Suppressor macrophage treated with lipopolysaccharide for 1 hour (primary cell): ENCODE measurements at places on chromosomes 16 and 17.

DNA sequence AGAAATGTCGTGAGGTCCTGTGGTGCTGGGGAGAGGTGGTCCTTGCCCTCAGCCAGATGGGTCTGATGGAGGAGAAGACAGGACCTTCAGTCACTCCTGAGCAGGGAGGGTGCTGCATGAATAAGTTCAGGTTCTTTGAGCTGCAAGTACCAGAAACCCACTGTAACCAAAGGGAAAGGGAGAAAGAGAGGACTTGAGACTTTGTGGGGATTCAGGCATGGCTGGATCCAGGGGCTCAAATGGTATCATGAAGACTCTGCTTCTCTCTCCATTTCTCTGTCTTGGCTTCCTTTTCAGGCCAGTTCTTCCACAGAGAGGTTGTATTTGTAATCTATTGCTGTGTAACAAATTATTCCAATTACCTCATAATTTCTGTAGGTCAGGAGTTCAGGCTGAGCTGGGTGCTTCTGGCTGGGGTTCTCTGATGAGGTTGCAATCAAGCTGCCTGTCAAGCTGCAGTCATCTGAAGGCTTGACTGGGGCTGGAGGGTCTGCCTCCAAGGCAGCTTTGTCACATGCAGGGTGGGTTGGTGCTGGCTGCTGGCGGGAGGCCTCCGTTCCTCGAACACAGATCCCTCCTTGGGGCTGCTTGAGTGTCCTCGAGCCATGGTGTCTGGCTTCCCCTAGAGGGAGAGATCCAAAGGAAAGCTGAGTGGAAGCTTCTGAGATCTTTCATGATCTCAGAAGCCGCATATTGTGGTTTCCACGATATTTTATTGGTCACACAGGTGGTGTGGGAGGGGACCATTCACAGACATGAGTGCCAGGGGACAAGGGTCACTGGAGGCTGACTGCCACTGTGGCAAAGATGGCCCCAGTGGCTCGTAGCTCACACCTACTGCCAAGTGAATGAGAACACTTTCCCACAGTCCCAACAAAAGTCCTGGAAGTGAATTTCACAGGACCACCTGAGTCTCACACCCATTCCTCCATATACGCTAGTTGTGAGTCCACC lies 5.9 kb upstream of the ADCY7 start:
- DNase-seq = no peak

DNA sequence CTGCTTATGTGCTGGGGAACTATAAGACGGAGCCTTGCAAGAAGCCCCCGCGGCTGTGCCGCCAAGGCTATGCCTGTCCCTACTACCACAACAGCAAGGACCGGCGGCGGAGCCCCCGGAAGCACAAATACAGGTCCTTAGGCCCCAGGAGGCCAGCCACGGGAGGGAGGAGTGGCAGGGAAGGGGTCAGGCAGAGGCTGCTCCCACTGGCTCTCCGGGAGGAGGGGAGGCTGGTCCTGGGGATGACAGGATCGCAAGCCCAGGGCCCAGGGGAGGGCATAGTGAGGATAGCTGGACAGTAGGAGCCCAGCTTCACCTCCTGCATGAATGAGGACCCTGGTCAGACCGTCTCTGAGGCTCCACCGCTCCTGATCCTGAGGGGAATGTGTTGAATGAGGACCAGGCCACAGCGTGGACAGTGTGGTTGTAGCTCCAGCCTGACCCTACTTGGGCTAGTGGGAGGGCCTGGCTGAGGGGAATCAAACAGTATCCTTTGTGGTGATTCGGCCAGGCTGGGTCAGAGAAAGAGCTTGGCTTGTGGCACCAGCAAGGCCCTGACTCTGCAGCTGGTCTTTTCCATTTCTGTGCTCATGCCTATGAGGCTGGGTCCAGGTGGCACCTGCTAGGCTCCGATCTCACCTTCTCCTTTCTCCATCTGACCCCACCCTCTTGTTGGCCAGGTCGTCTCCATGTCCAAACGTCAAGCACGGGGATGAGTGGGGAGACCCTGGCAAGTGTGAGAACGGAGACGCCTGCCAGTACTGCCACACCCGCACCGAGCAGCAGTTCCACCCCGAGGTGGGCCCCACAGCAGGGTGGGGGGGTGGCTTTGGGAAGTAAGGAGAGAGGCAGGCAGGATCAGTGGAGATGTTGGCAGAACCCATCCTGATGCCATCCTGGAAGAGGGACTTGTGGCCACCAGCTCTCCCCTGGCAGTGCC lies 28.7 kb downstream of the UNK start:
- DNase-seq = no peak

GRCh38 chr17:65553646-65554552 lies 7.5 kb downstream of the AXIN2 start:
- no peak for DNase-seq

- DNase-seq = no peak
Measured at GRCh38 chr17:62707425-62707739, 79.9 kb downstream of the MRC2 start.

DNA sequence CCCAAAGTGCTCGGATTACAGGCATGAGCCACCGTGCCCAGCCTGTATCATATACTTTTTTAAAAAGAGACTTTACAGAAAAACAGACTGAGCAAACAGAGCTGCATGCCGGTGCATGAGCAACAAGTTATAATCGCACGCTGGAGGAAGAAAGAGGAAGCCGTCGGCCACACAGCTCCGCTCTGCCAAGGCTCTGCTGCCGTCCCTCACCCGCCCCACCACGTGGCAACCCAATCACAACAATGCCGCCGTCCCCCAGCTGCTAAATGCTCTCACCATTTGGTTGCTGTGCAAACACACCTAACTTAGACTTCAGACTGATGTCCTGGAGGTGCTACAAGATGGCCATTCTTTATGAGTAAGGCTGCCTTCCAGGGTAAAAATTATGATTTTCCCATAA lies 83.5 kb downstream of the ADCY9 start:
- peak; percentile 75 for DNase-seq

DNA sequence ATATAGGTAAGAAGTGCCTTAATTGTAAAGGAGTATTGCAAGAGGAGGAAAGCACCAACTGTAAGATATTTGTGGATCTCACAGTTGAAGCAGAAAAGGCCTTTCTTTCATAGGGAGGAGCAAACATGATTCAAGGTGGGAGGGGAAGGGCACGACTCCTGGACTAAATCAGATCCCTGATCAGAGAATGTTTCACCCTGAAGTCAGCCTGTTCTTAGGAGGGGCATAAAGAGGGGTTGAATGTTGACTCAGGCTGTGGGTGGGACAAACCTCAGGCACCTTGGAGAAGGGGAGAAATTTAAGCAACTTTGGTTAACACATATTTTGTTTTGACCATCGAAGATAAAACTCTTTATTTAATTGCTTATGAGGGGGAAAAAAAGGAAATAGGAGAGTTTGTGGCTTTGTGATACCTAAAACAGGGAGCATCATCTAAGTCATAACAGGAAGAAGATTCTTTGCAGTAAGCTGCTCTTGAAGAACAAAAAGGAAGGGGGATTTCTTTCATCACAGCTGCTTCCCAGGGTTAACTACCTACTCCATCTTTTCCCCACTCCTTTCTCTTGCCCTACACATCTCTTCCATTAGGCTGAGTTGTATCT lies 158.6 kb upstream of the ZNF267 start:
- DNase-seq = no peak

DNA sequence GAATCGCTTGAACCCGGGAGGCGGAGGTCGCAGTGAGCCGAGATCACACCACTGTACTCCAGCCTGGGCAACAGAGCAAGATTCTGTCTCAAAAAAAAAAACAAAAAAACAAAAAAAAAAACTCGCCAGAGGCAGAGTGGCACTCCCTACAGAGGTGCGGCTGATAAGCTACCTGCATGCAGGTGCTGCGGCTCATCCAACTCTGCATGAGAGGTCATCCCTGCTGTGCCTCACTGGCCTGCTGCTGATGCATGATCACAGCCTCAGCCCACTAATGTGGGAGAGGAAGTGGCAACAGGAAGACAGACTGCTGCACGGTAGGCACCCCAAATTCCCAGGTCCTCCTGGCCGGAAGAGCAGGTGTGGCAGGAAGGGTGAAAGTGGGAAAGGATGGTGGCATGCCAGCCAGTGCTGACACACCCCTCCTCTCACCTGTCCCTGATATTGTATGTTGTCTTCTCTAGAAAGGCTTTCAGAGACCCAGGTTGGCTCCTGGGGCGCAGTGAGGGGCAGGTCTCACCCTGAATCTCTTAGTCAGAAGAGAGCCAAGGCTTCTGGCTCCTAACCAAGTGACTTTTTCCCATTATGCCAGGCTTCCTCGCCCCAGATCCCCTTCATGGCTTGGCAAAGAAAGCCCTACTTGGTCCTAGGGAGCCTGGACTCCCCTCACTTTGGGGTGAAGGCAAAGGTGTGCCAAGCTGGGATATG lies 11.8 kb downstream of the NXPH3 start:
- no peak for DNase-seq

DNA sequence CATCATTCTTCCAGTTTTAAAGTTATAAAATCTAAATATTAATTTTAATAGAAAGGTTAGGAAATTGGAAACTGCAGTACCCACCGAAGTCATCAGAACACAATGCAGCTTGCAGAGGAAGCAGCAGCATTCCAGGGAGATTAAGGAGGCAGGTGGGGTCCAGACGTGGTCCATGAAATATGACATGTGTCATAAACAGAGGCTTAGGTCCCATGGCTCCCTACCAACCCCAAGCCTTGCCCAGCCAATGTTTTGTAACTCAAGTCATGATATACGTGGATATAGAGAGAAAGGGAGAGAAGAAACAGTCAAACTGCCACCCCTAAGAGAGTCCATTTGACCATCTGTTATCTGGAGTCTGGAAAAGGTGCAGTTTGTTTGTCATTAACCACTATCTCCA lies 670.0 kb downstream of the TOX3 start:
- no peak for DNase-seq

GRCh38 chr16:57049678-57050077 lies 42.7 kb upstream of the CPNE2 start:
- DNase-seq = no peak
